Activated gamma-delta T cell treated with anti-CD3 and anti-CD28 coated beads, Interleukin-2, amount 50 U/mL, for 16 hours (primary cell): ENCODE measurements at places on chromosomes 12 and 14.

DNA sequence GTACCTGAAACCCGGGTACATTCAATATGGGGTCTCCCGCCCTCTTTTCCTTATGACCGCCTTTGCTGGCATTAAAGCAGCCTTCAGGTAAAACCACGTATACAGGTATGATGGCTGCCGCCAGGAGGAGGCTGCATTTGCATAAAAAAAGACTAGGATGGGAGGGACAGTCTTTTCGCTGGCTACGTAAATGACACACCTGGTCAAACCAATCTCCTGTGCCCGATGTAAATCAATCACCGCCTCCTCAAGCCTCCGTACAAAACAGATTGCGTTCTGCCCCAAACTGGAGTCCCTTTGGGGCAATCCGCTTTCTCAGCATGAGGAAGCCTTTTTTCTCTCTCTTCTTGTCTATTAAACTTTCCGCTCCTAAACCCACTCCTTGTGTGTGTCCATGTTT lies 8.1 kb upstream of the ALDH1L2 start:
- no peak for DNase-seq

DNA sequence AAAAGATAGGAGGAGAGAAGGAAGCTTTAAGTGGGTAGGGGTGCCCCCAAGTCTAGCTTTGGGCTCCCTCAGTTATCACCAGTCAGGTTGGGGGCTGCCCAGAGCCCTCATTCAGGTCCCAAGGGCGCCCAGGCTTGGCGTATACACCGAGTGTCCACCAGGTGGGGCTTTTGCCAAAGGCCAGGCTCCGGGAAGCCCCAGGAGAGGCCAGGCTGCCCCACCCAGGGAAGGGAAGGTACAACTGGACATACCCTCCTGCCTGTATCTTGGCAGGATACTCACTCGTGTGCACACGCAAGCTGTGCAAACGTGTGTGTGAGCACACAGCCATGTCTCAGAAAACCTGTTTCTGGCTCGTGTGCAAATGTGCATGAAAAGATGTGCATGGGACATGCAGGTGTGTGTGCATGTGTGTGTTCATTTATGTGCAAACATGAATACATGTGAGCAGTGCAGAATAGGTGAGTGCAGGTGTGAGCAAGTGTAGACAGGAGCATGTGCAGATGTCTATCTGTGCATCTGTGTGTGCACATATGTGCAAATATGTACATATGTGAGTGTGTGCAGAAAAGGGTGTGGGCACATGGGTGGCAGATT lies 103.9 kb upstream of the MYL2 start:
- peak; percentile 12 for DNase-seq

DNA sequence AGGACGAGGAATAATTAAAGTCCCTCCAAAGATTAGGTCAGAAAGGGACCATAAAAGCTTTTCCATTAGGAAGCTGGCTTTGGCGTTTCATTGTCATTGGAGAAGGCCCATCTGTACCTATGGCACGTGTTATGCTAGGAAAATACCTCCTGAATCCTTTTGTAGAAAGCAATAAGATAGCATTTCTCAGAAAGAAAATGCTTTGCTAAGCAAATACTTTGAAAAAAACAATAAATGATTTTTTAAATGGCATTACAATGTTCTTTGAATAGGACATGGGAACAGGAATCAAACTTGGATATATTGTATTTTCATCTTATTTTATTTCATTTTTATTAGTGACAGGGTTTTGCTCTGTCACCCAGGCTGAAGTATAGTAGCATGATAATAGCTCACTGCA lies 967.7 kb downstream of the NRXN3 start:
- DNase-seq = no peak

- DNase-seq = no peak
These were observed 4.2 kb upstream of the LGALS3 start for GRCh38 chr14:55124774-55125386.

GRCh38 chr12:47139000-47139681 lies 59.4 kb upstream of the AMIGO2 start:
- no peak for DNase-seq

DNA sequence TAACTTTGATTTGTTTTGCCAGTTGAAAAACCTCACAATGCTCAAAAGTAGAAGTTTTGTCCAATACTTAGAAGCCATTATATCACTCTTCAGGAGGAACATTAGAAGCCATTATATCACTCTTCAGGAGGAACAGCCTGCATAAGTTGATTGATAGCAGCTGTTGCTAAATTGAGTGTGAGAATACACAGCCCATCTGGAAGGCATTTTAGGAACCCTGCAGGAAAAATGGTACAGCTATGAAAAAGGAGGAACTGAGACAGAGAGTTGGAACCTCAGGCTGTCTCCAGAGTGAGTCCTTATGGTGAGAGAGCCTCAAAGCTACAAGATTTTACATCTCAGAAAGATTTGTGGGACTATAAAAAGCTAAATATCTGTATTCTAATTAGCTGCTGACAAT lies 207.0 kb downstream of the MYRFL start:
- DNase-seq = no peak

DNA sequence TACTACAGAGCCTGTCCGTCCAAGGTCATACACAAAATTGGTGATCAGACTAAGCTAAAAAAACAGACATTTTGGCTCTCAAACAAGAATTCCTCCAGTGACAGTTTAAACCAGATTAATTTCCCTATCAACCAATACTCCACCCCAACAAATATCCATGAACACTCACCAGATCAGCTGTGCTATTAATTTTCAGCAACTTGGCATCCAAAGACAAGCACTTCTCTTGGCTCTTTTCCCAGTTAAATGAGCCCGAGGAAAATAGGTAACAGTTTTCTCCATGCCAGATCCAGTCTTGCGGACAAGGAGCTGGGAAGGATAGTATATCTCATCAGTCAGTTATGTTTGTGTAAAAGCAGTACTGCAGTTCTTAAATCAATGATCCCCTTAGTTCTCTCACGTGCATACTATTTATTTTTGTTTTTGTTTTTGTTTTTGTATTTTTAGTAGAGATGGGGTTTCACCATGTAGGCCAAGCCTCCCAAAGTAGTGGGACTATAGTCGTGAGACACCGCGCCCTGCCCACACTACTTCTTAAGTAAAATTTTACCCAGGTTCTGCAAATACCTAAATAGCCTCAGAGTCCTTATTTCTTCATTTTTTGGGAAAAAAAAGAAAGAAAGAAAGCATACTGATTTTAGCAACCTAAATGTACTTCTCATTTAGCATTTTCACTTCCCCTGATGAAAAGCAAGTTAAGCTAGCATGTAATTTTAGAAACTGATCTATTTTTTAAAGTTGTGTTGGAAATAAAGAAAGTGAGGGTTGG lies 11.1 kb downstream of the OLR1 start:
- DNase-seq = no peak

DNA sequence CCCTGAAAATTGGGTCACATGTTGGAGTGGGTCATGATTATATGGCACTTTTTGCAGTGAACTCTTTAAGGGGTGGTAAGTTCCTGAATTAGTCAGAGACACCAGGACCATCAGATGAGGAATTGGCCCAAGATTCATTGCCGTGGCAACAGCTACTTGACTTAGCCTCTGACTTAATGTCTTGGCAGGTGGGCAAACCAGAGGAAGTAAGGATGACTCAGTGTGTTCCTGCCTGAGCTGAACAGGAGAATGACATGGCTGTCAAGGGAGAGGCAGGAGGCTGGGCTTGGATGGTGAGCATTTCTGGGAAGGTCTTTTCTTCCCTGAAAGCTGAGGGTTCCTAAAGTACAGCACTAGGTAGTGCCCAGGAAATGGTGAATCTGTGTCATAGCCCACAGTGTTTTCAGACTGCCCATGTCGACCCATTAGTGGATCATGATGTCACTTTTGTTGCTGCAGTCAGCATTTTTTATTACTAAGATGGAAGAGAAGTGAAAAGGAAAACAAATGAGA lies 170.1 kb upstream of the PWP1 start:
- DNase-seq = peak; percentile 4
